ENCODE measurements at places on chromosomes 2 and 18. TPM values are rescaled to one million over a fixed set of nuclear protein-coding genes. Genes with fewer than 3 reads are reported as not detected.

The EML4 gene
- 74.0 TPM for total RNA-seq

The LYPD6B gene
- 35.7 TPM for total RNA-seq

The LOXHD1 gene
- not detected for total RNA-seq

The SLC16A14 gene
- total RNA-seq: 0.47 TPM

GRCh38 chr2:220811115-220811514 is 761.0 kb downstream of the EPHA4 start:
- H3K4me3 ChIP-seq: no peak overlapping the region
- H3K27ac ChIP-seq: no peak overlapping the region
- no peaks in the 10 kb centered on the region for H3K4me1 ChIP-seq
- no peaks in the 10 kb centered on the region for H3K36me3 ChIP-seq

DNA sequence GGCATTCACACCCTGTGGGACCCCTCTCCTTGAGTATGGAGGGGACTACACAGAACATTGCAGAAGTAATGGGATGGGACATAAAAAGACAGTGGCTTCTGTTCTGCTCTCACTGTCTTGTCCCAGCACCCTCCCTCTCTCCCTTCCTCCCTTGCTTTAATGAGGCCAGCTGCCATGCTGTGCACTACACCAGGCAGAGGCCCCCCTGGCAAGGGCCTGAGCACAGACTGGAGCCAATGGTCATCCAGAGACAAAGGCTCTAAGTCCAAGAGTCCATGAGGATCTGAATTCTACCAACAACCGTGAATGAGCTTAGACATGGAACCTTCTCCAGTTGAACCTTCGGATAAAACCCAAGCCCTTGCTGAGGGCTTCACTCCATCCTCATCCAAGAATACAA is 263.0 kb downstream of the NDUFA10 start:
- no peaks in the 10 kb centered on the region for H3K27me3 ChIP-seq
- no peak for DNase-seq
- no peak overlapping the region for H3K27ac ChIP-seq
- H3K36me3 ChIP-seq: no peaks in the 10 kb centered on the region
- peaks cover 20% of the 10 kb centered on the region for H3K4me1 ChIP-seq

DNA sequence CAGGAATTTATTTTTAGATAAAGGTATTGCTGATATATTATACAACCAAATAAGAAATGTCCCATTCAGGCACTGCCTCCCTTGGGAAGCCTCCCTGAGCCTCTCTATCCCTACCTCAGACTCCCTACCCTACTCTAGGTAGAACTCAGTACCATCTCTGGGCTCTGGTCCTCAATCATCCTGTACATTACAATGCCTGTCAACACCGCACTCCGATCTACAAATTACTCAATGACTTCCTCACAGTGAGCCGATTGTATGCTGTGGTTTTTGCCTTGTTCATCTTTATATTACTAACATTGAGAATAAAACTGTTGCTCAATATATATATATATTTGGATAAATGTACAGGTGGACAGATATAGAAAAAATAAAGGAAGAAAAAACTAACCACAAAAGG is 207.5 kb downstream of the STK39 start:
- H3K4me1 ChIP-seq: no peaks in the 10 kb centered on the region
- no peak for DNase-seq
- no peaks in the 10 kb centered on the region for H3K27me3 ChIP-seq
- H3K4me3 ChIP-seq: no peak overlapping the region
- no peak overlapping the region for H3K27ac ChIP-seq

- H3K4me1 ChIP-seq: peaks cover 9% of the 10 kb centered on the region
- no peak overlapping the region for H3K4me3 ChIP-seq
- DNase-seq: no peak
- no peak overlapping the region for H3K27ac ChIP-seq
- no peaks in the 10 kb centered on the region for H3K36me3 ChIP-seq
- no peaks in the 10 kb centered on the region for H3K27me3 ChIP-seq
Measured at GRCh38 chr2:29749843-29750242, 171.5 kb downstream of the ALK start.

DNA sequence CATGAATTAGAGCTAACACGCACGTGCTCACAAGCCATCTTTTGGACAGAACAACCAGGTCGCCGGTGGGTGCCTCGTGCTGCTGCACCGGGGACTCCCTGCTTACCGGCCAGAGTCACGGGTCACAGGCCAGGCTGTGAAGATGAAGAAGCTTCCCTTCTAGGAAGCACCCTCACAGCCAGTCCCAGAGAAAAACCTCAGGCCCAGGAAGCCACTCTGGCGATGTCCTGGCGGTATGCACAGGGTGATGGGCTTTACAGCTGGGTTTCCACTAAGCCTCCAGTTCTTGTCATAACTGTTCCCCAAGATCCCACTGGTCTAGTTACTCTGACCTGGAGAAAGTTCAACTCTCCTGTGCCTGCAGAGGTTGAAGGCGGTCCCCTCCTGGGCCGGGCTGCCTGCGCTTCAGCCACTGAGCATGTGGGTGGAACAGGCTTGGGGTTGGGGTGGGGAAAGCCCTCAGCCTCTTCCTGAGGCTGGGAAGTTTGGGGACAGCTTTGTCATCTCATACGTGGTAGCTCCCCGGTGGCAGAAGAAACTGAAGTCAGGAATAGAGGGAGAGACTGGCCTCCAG is 15.2 kb upstream of the DIS3L2 start:
- no peak overlapping the region for H3K4me3 ChIP-seq
- no peak overlapping the region for H3K27ac ChIP-seq
- no peaks in the 10 kb centered on the region for H3K36me3 ChIP-seq
- H3K4me1 ChIP-seq: no peaks in the 10 kb centered on the region

Data from SJSA1 (cell line).